ENCODE measurements at places on chromosomes 3 and 15. TPM values are rescaled to one million over a fixed set of nuclear protein-coding genes. Genes with fewer than 3 reads are reported as not detected.

DNA sequence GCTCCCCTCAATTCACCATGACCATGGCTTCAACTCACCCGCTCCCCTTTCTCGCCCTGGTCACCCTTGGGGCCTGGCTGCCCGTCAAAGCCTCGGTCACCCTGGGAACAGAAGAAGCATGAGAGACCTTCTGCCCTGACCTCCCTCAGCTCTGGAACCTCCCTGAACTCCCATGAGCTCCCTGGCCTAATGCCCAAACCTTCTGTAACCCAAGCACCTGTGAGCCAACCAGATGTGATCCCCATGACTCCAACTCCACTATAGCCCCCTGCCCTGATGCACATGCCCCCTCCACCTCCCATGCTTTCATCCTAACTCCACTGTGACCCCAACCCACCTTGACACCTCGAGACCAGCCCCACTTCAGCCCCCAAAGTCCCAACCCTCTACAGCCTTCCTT is 3.5 kb upstream of the UCN2 start:
- no peak overlapping the region for H3K4me3 ChIP-seq
- H3K4me1 ChIP-seq, result peaks cover 6% of the 10 kb centered on the region
- no peaks in the 10 kb centered on the region for H3K36me3 ChIP-seq
- H3K27me3 ChIP-seq, result no peaks in the 10 kb centered on the region

Gene HDGFL3
- total RNA-seq, result 38.6 TPM

Gene CHDH
- total RNA-seq, result 3.2 TPM

- peak; percentile 50 for DNase-seq
- H3K4me3 ChIP-seq, result no peak overlapping the region
- H3K4me1 ChIP-seq, result no peaks in the 10 kb centered on the region
- H3K27me3 ChIP-seq, result no peaks in the 10 kb centered on the region
- no peak overlapping the region for H3K27ac ChIP-seq
These were observed 74.8 kb upstream of the IL12A start for GRCh38 chr3:159913712-159914414.

- H3K27me3 ChIP-seq, result no peaks in the 10 kb centered on the region
- H3K4me3 ChIP-seq, result no peak overlapping the region
- H3K4me1 ChIP-seq, result peaks cover 10% of the 10 kb centered on the region
- H3K27ac ChIP-seq, result no peak overlapping the region
- no peak for DNase-seq
These were observed 12.6 kb upstream of the IGDCC3 start for GRCh38 chr15:65390447-65390846.

- DNase-seq, result no peak
- H3K27ac ChIP-seq, result no peak overlapping the region
- H3K27me3 ChIP-seq, result no peaks in the 10 kb centered on the region
- H3K4me1 ChIP-seq, result no peaks in the 10 kb centered on the region
- no peaks in the 10 kb centered on the region for H3K36me3 ChIP-seq
These were observed 291.7 kb upstream of the SATB1 start for GRCh38 chr3:18716821-18717220.

DNA sequence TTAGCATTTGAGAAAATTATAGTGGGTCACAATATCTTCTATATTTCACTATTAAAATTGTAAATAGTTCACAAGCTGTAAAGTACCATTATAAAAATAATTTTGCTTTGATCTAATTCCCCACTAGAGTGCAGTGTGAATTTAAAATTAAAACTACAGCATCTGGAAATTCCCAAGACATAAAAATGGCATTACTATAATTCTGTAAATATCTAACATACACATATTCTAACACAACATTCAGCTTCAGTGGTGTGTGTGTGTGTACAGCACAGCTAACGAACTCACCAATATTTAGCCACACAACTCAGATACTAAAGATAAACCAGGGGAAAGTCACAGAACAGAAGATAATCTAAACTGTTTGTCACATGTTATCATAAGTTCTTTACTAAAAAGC is 424.9 kb upstream of the ZNF385D start:
- no peaks in the 10 kb centered on the region for H3K27me3 ChIP-seq
- no peaks in the 10 kb centered on the region for H3K4me1 ChIP-seq
- no peak overlapping the region for H3K27ac ChIP-seq

DNA sequence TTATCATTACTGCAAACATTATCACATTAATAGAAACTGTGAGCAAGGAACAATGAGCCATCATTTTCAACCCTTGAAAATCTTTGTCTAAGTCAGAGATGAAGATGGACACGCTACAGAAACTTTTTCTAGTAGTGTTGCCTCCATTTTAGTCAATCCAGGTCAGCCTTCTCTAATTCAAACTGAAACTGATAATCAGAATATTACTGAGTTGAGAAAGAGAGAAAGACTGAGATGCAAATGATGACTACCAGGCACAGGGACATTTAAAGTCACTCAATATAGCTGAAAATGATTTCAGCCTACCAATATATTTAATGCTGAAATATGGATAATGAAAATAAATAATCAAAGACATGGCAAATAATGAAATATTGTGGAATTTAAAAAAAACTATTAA is 261.4 kb downstream of the GBE1 start:
- H3K36me3 ChIP-seq, result no peaks in the 10 kb centered on the region
- DNase-seq, result no peak
- H3K4me1 ChIP-seq, result no peaks in the 10 kb centered on the region
- no peaks in the 10 kb centered on the region for H3K27me3 ChIP-seq

- H3K36me3 ChIP-seq, result no peaks in the 10 kb centered on the region
- H3K27ac ChIP-seq, result no peak overlapping the region
- no peak for DNase-seq
- H3K27me3 ChIP-seq, result no peaks in the 10 kb centered on the region
- H3K4me1 ChIP-seq, result no peaks in the 10 kb centered on the region
- H3K4me3 ChIP-seq, result no peak overlapping the region
These were observed 316.2 kb upstream of the THRB start for GRCh38 chr3:24810881-24811280.

DNA sequence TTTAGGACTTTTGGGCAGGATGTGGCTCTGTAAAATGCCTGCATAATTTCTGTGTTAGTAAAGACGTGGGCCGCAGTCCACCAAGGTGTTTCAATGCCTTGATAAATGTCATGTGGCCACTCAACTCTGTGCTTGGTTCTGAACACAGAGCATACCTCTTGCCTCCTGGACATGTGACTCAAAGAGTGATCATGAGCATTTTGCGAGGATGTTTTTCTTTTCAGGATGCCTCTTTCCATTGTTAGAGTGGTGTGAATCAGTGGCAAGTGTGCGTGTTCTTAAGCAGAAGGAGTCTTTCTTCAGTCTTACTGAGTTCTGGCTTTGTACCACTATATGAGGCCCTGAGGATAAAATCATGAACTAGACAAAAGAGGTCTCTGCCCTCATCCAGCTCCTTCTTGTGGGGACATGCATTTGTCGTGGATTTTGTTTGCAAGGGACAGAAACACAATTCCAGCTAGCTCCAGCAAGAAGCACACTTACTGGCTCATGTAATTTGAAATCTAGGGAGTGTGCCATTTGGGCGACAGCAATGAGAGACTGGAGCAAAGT is 363.4 kb downstream of the LRTM1 start:
- H3K4me3 ChIP-seq, result no peak overlapping the region
- H3K27ac ChIP-seq, result no peak overlapping the region
- no peaks in the 10 kb centered on the region for H3K4me1 ChIP-seq
- DNase-seq, result peak; percentile 84
- H3K27me3 ChIP-seq, result no peaks in the 10 kb centered on the region

DNA sequence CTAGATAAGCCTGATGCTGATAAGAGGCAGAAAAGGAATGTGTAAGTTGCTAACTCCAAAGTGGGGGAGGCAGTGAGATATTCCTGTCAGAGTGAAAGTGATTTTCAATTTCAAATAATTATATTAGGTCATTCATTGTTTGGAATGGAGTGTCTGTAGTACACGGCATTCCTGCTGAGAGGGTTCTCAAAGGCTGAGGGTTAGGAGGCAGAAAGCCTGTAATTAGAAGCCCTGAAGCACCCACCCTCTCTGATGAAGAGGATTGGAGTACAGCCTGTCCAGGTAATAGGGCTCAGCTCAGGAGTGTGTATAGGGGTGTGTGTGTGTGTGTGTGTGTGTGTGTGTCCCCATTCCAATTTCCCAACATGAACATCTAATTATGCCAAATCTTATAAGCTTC is 486.8 kb downstream of the MAGI1 start:
- H3K27me3 ChIP-seq, result no peaks in the 10 kb centered on the region
- H3K27ac ChIP-seq, result no peak overlapping the region
- H3K4me3 ChIP-seq, result no peak overlapping the region
- no peak for DNase-seq

GRCh38 chr3:28669870-28670269 is 321.2 kb upstream of the AZI2 start:
- no peak overlapping the region for H3K27ac ChIP-seq
- no peak overlapping the region for H3K4me3 ChIP-seq
- no peaks in the 10 kb centered on the region for H3K36me3 ChIP-seq
- DNase-seq, result no peak
- H3K4me1 ChIP-seq, result peaks cover 10% of the 10 kb centered on the region

Gene IL17RB
- total RNA-seq, result not detected

Gene SAMD7
- total RNA-seq, result not detected
